ENCODE measurements at places on chromosomes 4 and X.

- no peak for DNase-seq
Measured at GRCh38 chr4:72312032-72312650, 256.9 kb downstream of the ADAMTS3 start.

GRCh38 chr4:73396993-73397972 lies 6.8 kb upstream of the ALB start:
- DNase-seq: no peak

- DNase-seq: no peak
Measured at GRCh38 chrX:147917700-147918695, 6.3 kb downstream of the FMR1 start.

GRCh38 chr4:186588503-186588902 lies 33.1 kb upstream of the MTNR1A start:
- DNase-seq: no peak

DNA sequence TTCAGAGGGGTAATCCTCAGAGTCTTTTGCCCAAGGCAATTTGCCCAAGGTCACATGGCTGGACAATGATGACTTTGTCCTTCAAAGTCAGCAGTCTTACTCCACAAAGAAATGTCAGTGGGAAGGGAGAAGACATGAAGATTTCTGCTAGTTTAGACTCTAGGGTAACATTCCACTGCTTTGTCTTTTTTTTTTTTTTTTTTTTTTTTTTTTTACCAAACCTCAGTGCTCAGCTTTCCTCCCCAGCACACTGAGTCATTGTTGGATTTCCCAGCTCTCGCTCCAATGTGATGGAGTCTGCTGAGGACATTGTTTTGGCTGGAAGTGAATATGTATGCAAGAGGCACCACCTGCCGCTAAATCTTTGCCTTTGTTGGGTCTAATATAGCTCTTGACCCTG lies 7.2 kb upstream of the C1QTNF7 start:
- peak; percentile 38 for DNase-seq

DNA sequence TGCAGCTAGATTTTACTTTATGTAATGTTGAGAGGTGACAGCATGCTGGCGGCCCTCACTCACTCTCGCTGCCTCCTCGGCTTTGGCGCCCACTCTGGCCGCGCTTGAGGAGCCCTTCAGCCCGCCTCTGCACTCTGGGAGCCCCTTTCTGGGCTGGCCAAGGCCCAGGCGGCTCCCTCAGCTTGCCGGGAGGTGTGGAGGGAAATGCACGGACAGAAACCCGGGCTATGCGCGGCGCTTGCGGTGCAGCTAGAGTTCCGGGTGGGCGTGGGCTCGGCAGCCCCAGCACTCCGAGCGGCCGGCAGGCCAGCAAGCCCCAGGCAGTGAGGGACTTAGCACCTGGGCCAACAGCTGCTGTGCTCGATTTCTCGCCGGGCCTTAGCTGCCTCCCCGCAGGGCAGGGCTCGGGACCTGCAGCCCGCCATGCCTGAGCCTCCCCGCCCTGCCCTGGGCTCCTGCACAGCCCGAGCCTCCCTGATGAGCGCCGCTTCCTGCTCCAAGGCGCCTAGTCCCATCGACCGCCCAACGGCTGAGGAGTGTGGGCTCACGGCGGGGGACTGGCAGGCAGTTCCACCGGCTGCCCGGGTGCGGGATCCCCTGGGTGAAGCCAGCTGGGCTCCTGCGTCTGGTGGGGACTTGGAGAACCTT lies 128.7 kb downstream of the GASK1B start:
- no peak for DNase-seq

DNA sequence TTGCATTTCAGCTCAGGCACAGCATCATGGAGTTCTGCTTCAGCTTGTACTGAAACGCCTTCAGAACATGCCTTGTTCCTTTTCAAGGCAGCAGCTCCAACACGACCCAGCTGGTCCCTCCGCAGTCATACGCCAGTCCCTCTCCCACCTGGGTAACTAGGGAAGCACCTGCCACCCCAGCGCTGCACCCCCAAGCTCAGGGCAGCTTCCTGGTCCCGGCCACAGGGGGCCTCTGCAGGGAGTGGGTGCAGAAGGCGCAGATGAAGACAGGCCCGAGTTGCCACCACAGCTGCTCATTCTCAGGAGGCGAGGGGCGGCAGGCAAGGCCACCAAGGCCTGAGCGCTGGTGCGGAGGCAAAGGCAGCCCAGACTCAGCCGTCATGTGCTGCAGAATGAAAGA lies 21.8 kb downstream of the WDR1 start:
- DNase-seq: no peak

- no peak for DNase-seq
Measured at GRCh38 chrX:34401411-34401810, 255.7 kb downstream of the TMEM47 start.

DNA sequence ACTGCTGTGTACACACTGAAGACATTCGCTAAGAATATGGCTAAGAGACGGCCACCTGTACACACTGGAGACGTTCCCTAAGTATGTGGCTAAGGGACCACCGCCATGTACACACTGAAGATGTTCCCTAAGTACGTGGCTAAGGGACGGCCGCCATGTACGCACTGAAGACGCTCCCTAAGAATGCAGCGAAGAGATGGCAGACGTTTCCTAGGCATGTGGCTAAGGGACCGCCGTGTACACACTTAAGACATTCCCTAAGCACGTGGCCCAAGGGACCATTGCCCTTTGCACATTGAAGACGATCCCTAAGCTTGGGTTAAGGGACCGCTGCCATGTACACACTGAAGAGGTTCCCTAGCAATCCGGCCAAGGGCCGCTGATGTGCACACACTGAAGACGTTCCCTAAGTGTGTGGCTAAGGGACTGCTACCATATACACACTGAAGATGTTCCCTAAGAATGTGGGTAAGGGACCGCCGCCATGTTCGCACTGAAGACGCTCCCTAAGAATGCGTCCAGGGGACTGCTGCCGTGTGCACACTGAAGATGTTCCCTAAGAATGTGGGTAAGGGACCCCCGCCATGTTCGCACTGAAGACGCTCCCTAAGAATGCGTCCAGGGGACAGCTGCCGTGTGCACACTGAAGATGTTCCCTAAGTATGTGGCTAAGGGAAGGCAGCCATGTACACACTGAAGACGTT lies 36.7 kb downstream of the DHRSX start:
- peak; percentile 18 for DNase-seq

GRCh38 chrX:110966839-110967238 lies 129.2 kb upstream of the PAK3 start:
- no peak for DNase-seq

- DNase-seq: peak; percentile 35
Measured at GRCh38 chr4:139740531-139741041, 75.0 kb downstream of the MGST2 start.

DNA sequence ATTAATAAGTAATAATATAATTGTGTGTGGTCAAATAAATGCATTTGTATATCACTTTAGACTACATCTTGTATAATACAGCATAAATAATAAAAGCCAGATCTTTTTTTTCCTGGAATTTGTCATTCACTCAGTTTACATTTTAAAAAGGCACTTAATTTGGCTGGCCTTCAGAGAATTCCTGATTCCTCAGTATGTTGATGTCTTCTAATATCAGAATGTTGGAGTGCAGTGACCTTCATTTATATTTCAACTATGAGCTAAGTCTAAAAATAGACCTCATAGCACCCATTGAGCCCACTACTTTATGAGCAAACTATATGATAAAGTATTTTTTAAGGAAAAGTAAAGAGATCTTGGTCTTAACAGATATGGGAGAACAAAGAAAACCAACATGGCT lies 27.8 kb downstream of the ZNF330 start:
- DNase-seq: no peak

GRCh38 chrX:112877771-112878173 lies 37.1 kb upstream of the AMOT start:
- DNase-seq: no peak

DNA sequence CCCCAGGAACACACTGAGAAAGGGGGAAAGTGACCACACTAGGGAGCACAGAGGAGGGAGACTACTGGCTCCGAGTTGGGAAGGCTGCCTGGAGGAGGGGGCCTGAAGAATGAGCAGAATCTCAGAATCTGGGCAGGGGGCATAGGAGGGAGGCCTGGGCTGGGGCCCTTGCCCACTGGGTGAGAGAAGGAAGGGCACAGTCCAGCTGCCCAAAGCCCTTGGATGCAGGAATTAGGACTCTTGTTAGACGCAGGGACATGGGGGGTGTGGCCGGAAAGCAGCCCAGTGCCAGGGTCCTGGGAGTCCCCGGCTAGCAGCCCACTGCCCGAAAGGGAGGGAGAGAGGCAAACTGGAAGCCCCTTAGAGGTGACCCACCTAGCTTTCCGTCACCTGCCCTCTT lies 1.9 kb upstream of the DUSP9 start:
- no peak for DNase-seq

- DNase-seq: no peak
Measured at GRCh38 chr4:30245140-30245539, 475.0 kb upstream of the PCDH7 start.

- peak; percentile 17 for DNase-seq
Measured at GRCh38 chr4:154779362-154779947, 1.6 kb upstream of the RBM46 start.

DNA sequence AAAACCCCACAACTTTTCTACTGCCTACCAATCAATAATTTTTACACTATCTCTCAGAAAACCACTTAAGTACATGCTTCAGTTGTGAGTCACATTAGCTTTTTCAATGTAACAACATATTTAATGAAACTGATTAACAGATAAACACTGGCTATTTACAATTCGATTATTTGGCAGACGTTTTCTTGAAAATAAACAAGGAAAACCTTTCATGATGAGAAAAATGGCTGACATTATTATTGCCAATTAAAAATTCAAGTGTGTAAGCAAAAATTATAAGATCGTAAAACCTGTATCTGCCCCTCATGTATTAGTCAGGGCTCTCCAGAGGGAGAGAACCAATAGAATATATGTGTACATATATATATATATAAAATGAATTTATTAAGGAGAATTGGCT lies 1555.5 kb upstream of the IGFBP7 start:
- no peak for DNase-seq

DNA sequence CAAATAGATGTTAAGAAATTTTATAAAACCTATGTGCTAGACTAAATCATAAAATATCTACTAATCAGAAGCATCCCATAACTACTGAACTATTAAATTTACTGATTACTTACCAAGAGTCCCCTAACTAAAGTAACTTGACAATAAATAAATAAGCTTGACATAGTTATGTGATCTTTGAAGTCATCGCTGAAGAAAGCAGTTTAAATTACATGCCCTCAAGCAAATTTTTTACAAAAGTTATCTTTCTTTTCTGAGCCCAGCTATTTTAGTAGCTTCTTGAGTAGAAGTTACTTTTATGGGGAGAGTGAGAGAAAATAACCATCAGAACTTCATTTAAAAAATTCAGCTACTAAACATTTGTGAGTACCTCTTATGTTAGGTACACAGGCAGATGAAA lies 150.9 kb upstream of the FAM241A start:
- DNase-seq: no peak

DNA sequence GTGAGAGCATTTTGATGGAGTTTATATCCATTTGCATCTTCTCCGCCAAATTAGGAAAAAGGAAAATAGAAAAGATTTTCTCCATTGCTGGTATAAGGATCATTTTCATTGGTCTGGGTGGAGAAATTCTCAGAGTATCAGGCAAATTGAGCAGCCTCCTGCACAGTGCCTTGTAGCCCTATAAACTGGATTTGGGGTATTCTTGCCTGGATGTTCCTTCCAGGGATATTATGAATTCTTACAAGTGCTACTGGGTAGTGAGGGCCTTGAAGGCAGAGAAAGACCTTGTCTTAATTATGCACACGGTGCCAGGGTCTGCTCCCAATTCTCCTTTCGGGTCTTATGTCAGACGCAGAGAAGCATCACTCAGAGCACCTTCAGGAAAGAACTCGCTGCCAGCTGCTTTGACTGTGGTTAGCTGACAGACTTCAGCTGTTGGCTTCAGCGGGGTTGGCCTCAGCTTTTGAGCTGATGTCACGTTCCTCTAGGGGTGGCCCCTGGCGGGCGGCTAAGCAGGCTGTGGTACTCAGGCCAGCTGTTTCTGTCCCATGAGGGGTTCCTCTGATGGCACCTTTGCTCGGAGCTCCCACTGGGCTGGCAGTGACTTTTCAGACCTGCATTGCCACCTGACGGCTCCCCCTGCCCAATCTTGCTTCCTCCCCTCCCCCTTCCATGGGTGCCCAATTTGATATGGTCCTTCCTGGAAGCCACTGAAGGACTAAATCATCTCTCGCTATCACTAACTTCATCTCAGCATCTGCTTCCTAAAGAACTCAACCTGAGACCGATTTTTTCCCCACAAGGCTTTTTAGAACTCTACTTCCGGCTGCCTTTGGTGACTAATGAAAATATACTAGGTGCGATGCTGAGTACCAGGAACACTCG lies 519.5 kb downstream of the BCOR start:
- DNase-seq: no peak

GRCh38 chr4:119825696-119826095 lies 197.1 kb upstream of the PDE5A start:
- DNase-seq: no peak

DNA sequence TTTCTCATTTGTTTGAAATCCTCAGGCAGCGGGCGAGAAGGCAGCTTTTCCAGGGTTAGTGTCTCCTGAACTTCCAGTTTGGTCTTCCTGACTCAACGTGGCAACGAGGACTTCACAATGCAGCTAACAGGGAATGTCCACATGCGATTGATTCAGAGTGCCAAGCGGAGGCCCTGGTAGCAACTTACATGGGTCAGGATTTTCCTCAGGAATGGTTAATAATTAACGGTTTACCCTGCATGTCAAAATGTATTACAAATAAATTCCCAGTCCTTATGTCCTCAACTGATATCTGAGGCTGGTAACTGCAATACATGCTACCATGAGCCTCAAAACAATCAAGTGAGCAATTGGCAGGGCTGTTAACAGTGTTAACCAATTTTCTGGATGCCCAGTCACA lies 67.2 kb downstream of the MAP3K15 start:
- no peak for DNase-seq

DNA sequence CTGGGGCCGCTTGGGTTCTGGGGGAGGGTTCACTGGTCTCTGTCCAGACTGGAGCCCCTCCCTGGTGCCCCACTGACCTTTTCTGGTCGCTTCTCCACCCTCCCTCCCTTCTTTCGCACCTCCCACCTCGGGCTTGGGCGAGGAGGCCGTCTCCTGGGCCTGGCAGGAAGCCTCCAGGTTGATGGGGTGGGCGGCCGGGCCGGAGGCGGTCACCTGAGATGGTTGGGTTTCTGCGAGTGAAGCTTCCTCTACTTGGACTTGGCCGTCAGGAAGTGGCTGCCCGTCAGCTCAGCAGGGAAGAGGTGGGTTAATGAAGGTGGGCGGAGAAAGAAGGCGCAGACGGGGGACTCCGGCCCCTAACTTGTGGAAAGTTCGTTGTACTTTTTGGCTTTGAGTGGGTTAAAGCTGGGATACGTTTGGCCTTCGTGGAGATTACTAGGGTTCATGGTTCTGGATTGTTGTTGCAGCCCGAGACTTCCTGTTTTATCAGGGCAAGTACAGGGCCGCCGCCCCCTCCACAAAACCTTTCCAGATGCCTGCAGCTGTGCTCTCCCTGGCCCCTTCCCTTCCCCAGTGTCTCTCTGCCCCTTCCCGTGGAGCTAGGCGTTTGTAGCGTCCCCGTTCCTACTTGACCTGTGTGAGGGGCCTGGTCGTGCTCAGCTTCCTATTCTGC lies 1.2 kb downstream of the AKAP17A start:
- no peak for DNase-seq

Data from urothelium cell line (cell line).